ENCODE measurements at places on chromosomes 11 and 22.

GRCh38 chr11:115155978-115156377 lies 348.2 kb downstream of the CADM1 start:
- DNase-seq = no peak

- DNase-seq = no peak
Observed at GRCh38 chr11:82680252-82680651, 53.4 kb downstream of the FAM181B start.

DNA sequence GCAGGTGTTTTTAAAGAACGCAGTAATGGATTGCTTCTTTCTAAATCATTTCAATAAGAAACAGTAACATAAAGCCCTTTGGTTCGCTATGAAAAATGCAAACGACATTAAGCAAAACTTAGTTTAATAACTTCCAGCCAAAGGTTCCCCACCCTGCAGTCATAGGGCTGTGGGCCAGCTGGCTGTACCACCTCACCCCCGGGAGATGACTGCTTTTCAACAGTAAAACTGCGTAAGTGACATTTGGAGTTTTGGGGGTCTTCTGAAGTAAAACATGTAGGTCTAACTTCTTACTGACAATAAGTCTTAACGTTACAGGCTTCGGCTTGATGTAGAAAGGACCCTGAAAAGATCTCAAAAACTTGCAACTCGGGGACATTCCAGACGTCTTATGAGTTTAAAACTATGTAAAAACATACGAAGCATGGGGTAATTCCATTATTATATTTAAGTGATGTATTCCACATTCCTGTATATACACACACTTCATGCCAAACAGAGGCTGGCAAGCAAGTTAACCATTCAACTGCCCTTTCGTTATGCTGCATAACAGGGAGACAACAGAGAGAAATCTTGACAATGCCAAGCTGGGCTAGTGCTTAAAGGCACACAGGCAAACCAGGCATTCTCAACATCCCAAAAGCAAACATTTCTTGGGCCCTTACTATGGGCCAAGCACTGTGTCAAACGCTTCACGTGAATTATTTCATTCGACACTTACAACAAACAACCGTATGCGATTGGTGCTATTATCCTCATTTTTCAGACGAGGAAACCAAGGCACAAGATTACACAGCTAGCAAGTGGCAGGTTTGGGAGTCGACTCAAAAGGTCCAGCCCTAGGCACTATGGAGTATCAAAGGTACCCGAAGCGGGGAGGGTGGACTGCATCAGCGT lies 1.2 kb downstream of the MRTFA start:
- peak; percentile 79 for DNase-seq

DNA sequence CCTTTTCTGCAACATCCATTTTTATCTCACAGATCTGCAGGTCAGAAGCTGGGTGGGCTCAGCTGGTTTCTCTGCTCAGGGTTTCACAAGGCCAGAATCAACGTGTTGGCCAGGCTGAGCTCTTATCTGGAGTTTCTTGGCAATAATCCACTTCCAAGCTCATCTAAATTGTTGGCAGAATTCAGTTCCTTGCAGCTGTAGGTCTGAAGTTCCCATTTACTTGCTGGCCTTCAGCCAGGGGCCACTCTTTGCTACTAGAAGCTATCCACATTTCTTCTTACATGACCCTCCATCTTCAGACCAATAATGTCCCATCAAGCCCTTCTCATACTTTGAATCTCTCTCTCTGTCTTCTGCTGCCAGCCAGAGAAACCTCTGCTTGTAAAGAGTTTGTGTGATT lies 103.5 kb downstream of the WNT11 start:
- DNase-seq = peak; percentile 58

GRCh38 chr11:130198292-130198691 lies 38.7 kb downstream of the ST14 start:
- no peak for DNase-seq
